ENCODE measurements at places on chromosomes 4 and X.

GRCh38 chrX:123830309-123830708, 29.5 kb upstream of the XIAP start:
- DNase-seq = no peak

- peak; percentile 19 for DNase-seq
Observed at GRCh38 chr4:338759-339097, 1.1 kb downstream of the ZNF141 start.

DNA sequence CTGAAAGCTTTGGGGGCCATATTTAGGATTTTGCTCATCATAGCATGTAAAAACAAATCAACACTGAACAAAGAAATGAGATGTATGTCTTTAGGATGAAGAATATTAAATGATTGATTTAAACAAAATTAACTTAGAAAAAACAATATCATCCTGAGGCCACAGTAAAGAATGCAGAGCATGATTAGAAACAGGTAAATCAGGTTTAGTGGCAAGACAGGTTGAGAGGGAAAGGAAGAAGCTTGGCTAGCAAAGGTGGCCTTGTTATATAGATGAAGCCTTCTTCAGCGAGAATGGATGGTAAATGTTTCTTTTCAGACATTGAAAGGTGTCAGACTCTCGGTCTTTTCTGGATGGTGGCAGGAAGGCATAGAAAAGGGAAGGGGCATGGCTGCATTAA, 11.9 kb upstream of the MAGEB16 start:
- DNase-seq = no peak

- DNase-seq = no peak
Observed at GRCh38 chr4:94668724-94669123, 89.0 kb upstream of the BMPR1B start.

- no peak for DNase-seq
Observed at GRCh38 chrX:131869182-131869581, 153.9 kb upstream of the STK26 start.

DNA sequence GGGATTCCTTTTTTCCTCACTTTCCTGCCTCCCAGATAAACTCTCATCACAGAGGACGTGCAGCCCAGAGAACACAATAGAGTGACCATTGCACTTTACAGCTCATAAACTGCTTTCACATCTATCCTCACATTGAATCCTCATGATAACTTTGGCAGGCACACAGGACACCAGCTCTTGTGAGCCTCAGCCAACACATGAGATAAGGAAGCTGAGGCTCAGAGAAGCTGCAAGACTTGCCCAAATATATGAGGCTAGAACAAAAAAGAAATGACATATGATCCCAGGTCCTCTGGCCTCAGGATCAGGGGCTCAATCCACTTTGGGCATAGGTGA, 85.0 kb upstream of the CPEB2 start:
- no peak for DNase-seq

DNA sequence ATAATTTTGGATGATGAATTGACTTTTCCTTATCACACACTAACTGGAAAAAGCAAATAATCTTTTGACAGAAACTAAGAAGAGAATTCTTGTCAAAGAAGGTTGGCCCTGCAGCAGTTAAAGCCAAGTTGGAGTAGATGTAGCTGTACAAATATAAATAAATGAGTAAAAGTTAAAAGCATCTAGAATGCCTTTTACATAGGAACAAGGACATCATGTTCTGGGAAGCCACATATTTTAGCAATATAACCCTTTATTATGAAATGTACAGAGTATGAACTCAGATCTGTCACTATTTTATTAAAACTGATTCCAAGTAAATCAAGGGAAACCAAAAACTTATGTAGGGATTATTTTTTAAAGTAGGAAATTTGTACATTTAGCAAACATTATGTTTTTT, 269.4 kb upstream of the FAT4 start:
- no peak for DNase-seq

- DNase-seq = no peak
Observed at GRCh38 chr4:6439120-6439762, 33.2 kb downstream of the PPP2R2C start.

DNA sequence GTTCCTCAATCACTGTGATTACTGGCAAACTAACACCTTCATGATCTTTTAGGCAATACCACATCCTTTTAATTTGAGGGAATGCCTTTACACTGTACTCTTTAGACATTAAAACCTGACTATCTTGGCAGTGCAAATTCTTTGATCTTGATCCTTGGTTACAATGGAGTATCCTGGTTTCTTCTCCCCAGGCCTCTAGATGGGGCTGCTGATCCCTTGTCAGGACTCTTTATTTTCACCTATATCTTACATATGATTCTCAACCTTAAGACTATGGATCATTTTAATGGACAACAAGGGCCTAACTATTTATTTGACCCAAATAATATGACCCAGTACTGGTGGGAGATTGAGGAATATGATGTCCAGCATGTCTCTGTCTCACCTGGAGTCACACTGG, 1005.5 kb upstream of the INTU start:
- no peak for DNase-seq

GRCh38 chr4:579543-580175, 3.6 kb upstream of the TMEM271 start:
- no peak for DNase-seq

DNA sequence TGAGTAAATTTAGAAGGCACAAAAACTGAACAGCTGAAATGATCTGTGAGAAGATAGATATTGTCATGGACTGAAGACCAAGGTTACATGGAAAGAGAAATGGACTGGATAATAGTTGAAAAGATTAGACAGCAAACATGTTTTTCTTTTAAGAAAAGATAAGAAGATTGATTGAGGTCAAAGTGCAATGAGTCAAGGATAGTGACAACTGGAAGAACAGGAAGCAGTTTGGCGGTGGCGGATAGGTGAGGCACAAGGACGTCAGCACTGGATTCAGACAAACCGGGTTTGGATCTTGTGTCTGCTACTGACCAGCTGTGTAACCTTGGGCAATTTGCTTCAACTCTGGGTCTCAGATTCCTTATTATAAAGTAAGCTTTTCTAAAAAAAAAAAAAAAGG, 2.0 kb upstream of the HPGD start:
- DNase-seq = no peak

DNA sequence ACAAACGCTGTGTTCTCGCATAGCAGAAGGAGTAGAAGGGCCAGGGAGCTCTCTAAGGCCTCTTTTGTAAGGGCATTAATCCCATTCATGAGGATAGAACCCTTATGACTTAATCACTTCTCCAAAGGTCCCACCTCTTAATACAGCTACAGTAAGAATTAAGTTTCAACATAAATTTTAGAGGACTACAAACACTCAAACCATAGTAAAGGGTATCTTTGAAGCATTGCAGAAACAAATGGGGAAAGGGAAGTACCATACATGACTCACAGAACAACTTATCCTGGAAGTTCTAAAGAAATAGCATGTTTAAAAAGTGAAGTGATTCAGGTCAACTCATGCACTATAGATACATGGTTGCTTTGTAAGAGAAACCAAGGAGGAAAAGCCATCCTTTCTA, 680.8 kb downstream of the RPA4 start:
- DNase-seq = no peak

- no peak for DNase-seq
Observed at GRCh38 chr4:39975488-39976089, 2.1 kb downstream of the PDS5A start.

- no peak for DNase-seq
Observed at GRCh38 chrX:23773601-23774175, 9.3 kb upstream of the SAT1 start.

GRCh38 chrX:154540897-154541535, 5.6 kb downstream of the G6PD start:
- DNase-seq = no peak

- DNase-seq = peak; percentile 30
Observed at GRCh38 chrX:130165181-130165702, 399 bp downstream of the AIFM1 start.

DNA sequence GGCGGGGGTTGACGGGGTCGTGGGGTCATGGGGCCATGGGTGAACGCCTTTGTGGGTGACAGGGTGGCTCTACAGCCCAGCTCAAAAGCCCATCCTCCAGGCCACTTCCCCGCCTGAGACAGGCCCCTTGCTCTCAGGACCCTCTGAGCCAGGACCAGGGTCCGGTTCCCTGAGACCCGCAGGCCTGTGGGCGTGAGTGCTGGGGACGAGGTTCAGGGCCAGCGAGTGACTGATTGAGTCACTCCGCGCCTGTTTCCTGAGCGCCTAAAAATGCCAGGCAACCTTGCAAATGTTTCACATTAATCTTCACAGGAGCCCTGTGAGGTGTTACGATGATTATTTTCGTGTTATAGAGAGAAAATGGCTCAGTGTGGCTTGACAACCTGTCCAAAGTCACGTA, 97.8 kb downstream of the ZNF674 start:
- DNase-seq = no peak

GRCh38 chrX:619812-620531, 10.6 kb upstream of the SHOX start:
- no peak for DNase-seq

DNA sequence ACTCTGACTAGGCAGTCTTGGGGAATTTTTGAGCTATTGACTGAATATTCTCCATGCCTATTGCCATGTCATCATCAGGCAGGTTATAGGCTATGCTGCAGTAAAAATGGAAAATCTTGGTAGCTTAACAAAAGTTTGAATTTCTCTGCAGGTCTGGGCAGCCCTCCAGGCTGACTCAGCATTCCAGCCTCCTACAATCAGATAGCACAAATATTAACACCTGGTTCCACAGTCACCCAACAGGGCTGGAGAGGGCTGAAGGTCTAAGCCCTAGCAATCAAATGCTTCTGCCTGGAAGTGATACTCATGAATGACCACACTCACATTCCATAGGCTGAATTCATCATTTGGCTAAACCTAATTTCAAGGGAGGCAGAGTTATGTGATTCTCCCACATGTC, 9.6 kb upstream of the PPP3CA start:
- peak; percentile 61 for DNase-seq

DNA sequence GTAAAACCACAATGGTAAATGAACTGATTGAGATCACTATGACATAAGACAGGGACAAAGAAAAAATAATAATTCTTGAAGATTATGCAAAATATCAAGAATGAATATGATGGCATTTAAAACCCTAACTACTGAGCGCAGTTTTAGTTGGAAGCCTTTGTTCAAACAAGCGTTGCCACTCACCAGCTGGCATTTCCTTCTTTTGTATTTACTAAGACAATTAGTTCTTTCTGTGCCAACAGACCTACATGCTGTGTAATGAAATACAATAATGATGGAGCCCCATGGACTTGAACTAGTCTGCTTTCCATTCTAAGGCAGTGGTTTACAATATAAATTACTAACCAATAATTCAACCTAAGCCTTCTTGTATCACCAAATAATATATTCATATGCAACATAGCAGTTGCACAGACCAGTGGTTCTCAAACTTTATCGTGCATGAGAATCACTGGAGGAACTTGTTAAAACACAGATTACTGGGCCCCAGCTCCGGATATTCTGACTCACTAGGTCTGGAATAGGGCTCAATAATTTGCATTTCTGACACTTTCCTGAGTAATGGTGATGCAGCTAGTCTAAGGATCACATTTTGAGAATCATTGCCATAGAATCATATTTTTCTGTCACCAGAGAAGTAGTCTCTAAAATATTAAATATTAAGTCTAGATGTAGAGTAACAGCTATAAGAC, 196.4 kb upstream of the MAGEB18 start:
- no peak for DNase-seq

DNA sequence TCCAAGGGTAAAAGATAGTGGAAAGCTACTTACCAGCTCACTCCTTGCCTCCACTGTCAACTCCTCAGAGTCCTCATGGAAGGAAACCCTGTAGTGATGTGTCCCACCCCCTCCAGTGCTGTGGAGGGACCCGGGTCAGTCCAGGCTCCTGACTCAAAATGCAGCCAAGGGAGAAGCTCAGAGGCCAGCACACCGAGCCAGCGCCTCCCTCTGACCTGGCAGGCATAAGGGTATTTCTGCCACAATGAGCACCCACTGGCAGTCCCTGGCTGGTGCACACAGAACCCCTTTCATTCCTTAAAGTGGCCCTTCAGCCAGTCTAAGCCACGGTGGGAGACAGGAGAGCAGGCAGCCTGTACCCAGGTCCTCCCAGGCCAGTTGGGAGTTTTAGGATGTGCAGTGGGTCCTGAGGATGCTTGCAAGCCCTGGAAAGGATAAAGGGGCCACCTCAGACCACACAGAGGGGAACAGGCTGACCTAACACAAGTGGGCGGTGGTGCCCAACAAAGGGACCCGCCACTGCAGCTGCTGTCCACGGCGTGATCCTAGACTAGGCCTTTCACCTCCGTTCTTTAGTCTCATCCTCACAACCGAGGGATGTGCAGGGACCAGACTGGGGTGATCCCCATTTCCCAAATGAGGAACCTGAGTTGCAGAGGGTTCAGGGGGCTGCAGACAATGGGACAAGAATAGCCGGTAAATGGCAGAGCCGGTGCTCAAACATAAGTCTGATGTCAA, 5.7 kb downstream of the JAKMIP1 start:
- no peak for DNase-seq

GRCh38 chr4:60327651-60328050, 872.5 kb upstream of the ADGRL3 start:
- no peak for DNase-seq

GRCh38 chrX:70405003-70405402, 18.1 kb upstream of the GDPD2 start:
- DNase-seq = no peak

- DNase-seq = no peak
Observed at GRCh38 chrX:37776283-37776986, 3.4 kb upstream of the CYBB start.

- DNase-seq = no peak
Observed at GRCh38 chr4:56906489-56907393, 959 bp upstream of the REST start.

- no peak for DNase-seq
Observed at GRCh38 chrX:104282166-104282725, 27.5 kb upstream of the ESX1 start.

GRCh38 chrX:153778181-153778580, 2.7 kb upstream of the SRPK3 start:
- DNase-seq = peak; percentile 54

- peak; percentile 16 for DNase-seq
Observed at GRCh38 chrX:139126493-139126892, 404.0 kb upstream of the F9 start.

GRCh38 chr4:15769202-15769601, 8.9 kb upstream of the CD38 start:
- DNase-seq = no peak

Measured in pancreas (tissue), 10 donors.